Ascending aorta (tissue), 2 donors: ENCODE measurements at places on chromosomes 2 and 18. TPM values are rescaled to one million over a fixed set of nuclear protein-coding genes. Genes with fewer than 3 reads are reported as not detected.

FIGLA gene
- total RNA-seq: not detected

SPEG gene
- total RNA-seq: 390 TPM

GCG gene
- total RNA-seq: not detected

DSG3 gene
- not detected for total RNA-seq

ZNF532 gene
- 161 TPM for total RNA-seq

DNA sequence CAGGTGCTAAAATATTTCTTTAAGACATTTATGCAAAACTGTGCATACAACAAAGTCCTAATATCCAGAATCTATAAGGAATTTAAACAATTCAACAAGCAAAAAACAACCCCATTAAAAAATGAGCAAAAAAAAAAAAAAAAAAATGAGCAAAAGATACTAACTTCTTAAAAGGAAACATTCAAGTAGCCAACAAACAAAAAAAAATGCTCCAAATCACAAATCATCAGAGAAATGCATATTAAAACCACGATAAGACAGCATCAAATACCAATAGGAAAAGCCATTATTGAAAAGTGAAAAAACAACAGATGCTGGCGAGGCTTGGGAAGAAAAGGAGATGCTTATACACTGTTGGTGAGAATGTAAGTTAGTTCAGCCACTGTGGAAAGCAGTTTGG lies 34.9 kb downstream of the B4GALT6 start:
- H3K27ac ChIP-seq: no peak overlapping the region
- no peak overlapping the region for H3K4me3 ChIP-seq
- no peaks in the 10 kb centered on the region for H3K27me3 ChIP-seq
- DNase-seq: no peak
- H3K36me3 ChIP-seq: no peaks in the 10 kb centered on the region

DNA sequence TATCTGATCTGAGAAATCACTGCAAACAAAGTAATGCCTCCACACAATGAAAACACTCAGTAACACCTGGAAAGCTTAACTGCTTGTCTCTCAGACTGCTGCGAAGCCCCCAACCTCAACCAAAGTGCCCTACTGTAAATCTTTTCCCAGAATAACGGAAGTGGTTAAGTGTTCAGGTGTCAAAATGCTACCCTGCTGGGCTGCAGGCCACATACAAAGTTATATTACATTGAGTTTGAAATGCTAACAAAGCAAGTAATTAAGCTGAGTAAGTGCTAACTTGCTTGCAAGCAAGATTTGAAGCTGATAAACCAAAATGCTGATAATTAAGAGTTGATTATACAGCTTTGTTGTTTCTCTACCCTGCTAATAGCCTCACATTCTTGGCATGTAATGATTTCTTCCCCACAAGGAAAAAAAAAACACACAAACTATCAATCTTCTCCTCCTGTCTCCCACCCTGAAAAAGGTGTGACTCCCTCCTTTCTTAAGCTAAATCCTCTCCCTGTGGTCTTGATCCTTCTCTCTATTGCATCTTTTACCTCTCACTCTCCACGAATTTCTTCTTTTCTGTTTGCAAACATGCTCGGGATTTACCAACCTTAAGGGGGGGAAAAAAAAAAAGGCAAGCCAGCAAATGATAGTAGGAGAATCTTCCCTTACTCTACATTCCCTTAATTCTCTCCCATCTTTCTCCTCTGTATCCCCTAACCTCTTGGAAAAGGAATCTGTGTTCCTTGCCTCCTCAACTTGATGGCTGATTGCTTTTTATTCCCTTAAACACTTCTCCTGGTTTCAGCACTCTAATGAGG lies 266.8 kb upstream of the SIX3 start:
- H3K27ac ChIP-seq: no peak overlapping the region
- H3K27me3 ChIP-seq: no peaks in the 10 kb centered on the region
- no peaks in the 10 kb centered on the region for H3K36me3 ChIP-seq
- DNase-seq: no peak

DNA sequence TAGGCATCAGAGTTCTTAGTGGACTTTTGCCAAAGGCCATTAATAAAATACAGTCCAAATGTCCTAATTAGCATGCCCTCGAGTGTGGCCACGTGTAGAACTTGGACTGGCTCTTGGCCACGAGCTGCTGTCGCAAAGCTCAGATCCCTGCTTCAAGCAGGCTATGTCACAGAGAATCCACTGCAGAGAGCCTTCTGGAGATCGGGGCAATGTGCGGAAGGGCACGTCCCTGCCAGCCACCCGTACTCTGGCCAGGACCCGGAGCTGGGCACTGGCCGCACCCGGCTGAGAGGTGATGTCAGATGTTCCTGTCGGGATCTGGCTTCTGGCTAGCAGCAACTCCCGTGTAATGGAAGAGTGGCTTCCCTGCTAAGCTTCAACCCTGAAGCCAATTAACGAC lies 432.7 kb upstream of the ID2 start:
- H3K36me3 ChIP-seq: no peaks in the 10 kb centered on the region
- H3K27ac ChIP-seq: peak overlapping the region; percentile 99
- peak overlapping the region; percentile 48 for H3K4me3 ChIP-seq

DNA sequence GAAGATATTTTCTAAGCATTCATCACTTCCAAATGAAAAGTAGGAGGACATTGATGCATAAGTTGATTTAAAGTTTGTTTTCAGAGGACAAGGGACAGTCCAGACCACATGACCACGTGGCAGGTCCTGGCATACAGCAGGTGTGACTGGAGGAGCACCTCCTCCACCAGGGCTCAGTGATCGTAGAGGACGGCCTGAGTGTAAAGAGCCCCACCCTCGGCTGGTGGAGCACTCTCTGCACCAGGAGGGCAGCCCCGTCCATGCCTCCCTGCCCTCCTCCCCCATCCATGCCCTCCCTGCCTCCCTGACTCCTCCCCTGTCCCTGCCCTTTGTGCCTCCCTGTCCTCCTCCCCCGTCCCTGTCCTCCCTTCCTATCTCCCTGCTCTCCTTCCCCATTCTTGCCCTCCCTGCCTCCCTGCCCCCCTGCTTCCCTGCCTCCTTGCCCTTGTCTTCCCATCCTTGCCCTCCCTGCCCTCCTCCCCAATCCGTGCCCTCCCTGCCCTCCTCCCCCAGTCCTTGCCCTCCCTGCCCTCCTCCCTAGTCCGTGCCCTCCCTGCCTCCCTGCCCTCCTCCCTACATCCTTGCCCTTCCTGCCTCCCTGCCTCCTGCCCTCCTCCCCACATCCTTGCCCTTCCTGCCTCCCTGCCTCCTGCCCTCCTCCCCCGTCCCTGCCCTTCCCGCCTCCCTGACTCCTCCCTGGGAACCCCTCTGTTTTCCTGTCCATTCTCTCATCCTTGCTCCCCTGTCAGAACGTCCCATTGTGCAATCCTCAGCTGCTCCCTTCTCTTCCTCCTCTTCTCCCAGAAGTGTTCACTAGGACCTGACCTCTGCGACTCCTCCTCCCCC lies 47.9 kb downstream of the ANKMY1 start:
- H3K4me1 ChIP-seq: no peaks in the 10 kb centered on the region
- no peak overlapping the region for H3K27ac ChIP-seq
- no peaks in the 10 kb centered on the region for H3K36me3 ChIP-seq
- H3K27me3 ChIP-seq: no peaks in the 10 kb centered on the region

- no peaks in the 10 kb centered on the region for H3K36me3 ChIP-seq
- peak overlapping the region; percentile 90 for H3K27ac ChIP-seq
- DNase-seq: no peak
- peaks cover 8% of the 10 kb centered on the region for H3K4me1 ChIP-seq
- H3K27me3 ChIP-seq: no peaks in the 10 kb centered on the region
- no peak overlapping the region for H3K4me3 ChIP-seq
Measured at GRCh38 chr2:216791303-216791702, 68.6 kb downstream of the TNP1 start.

GRCh38 chr18:25144820-25145219 lies 207.1 kb downstream of the ZNF521 start:
- no peak overlapping the region for H3K27ac ChIP-seq
- H3K4me3 ChIP-seq: no peak overlapping the region
- no peaks in the 10 kb centered on the region for H3K4me1 ChIP-seq
- no peaks in the 10 kb centered on the region for H3K36me3 ChIP-seq

DNA sequence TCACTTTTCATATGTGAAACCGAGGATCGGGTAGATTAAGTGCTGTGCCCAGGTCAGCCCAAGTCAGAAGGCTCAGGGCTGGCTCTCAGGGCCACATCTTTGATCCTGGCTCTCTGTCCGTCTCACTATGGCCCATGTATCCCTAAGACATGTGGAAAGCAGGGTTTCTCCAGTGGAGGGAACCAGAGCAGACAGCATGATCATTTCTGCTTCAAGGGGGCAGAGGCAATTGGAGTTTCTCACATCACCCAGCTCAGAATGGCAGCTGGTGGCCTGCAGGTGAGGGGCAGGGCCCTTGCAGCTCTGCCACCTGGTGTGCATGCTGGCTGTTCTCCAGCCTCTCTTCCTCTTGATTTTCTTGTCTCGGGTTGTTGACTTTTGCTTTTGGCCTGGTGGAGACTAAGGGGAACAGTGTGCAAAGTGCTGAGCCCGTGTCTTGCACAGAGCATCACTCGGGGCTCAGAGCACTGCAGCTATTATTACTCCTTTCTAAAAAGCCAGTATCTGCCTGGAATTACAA lies 27.0 kb downstream of the LDLRAD4 start:
- no peak for DNase-seq
- no peak overlapping the region for H3K27ac ChIP-seq
- no peaks in the 10 kb centered on the region for H3K4me1 ChIP-seq

- H3K4me3 ChIP-seq: no peak overlapping the region
- H3K36me3 ChIP-seq: no peaks in the 10 kb centered on the region
- no peaks in the 10 kb centered on the region for H3K4me1 ChIP-seq
- H3K27me3 ChIP-seq: no peaks in the 10 kb centered on the region
- no peak for DNase-seq
Measured at GRCh38 chr18:23712445-23712844, 23.2 kb downstream of the LAMA3 start.

- H3K36me3 ChIP-seq: no peaks in the 10 kb centered on the region
- H3K4me1 ChIP-seq: peaks cover 17% of the 10 kb centered on the region
- no peaks in the 10 kb centered on the region for H3K27me3 ChIP-seq
- no peak overlapping the region for H3K27ac ChIP-seq
- peak overlapping the region; percentile 30 for H3K4me3 ChIP-seq
Measured at GRCh38 chr2:240915526-240916341, 9.6 kb downstream of the CROCC2 start.

DNA sequence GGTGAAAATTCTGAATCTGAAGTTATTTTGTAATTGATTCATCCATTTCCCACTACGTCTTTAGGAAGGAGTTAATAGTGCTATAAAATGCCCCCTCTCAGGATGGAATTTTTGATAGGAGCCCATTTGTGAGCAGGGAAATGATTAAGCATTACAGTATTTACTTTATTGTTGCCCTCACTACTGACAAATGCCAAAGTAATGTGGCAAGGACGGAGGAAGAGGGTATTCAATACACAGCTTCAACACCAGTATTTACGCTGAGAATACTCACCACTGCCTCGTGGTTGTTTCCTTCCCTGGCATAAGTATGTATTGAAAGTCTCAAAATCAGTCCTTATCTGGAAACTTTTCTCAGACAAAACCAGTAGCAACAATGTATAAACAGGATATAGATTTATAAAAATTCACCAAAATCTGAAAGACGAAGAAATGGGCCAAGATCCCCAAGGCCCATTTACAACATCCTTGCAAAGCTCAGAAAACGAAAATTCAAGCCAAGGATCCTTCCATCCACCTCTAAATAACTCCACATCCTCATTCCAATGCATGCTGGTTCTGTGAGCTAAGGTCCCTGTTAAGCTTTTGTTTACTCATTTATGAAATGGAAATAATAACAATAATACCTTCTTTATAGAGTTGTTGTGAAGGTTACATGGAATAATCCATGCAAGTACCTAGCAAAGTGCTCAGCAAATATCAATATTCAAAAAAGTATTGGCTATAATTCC lies 29.3 kb downstream of the FEZ2 start:
- no peaks in the 10 kb centered on the region for H3K4me1 ChIP-seq
- no peak for DNase-seq
- H3K36me3 ChIP-seq: peaks cover 5% of the 10 kb centered on the region
- H3K27ac ChIP-seq: peak overlapping the region; percentile 24
- no peak overlapping the region for H3K4me3 ChIP-seq

DNA sequence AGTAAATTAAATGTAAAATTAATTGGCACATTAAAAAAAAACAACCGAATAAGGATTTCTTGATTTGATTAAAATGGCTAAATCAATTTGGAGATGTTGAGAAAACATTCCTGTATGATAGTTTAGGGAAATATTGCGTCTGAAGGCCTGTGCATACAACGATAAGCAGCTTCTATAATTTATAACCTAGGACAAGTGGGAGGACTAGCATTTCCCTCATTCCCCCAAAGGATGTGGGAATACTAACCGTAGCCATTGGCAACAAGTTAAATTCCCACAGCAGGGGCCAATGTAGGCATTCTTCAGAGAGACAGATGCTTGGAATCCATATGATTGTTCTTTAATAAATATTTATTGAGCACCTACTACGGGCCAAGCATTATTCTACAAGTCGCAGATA lies 134.5 kb downstream of the NYAP2 start:
- H3K4me3 ChIP-seq: no peak overlapping the region
- DNase-seq: no peak
- no peaks in the 10 kb centered on the region for H3K36me3 ChIP-seq
- no peak overlapping the region for H3K27ac ChIP-seq

- H3K36me3 ChIP-seq: no peaks in the 10 kb centered on the region
- no peak for DNase-seq
- H3K4me3 ChIP-seq: no peak overlapping the region
- no peaks in the 10 kb centered on the region for H3K4me1 ChIP-seq
Measured at GRCh38 chr18:74389991-74390390, 67.1 kb downstream of the DIPK1C start.

DNA sequence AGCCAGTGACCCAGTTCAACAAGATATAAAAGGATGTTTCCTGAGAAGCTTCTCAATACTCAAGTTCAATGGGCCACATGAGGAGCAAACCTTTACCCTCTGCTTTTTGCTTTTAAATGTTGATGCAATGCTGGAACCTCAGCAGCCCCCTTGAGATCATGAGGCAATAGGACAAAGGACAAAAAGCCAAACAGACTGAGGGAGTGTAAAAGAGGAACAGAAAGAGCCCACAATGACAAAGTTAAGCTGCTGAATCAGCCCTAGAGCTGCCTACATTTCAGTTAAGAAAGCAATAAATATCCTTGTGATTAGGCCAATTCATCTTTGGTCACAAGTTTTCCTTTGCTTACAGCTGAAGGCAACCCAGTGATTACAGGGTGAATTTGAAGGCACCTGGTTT lies 76.9 kb downstream of the MRO start:
- no peaks in the 10 kb centered on the region for H3K4me1 ChIP-seq
- no peaks in the 10 kb centered on the region for H3K36me3 ChIP-seq
- H3K27ac ChIP-seq: no peak overlapping the region
- no peak overlapping the region for H3K4me3 ChIP-seq
- no peak for DNase-seq
